Stimulated activated naive CD4-positive, alpha-beta T cell treated with Interleukin-2 at 50 U/mL for 16 hours (primary cell): ENCODE measurements at places on chromosomes 6 and 20.

- no peak for DNase-seq
Observed at GRCh38 chr6:28490205-28490890, 25.2 kb downstream of the GPX6 start.

- no peak for DNase-seq
Observed at GRCh38 chr20:3413393-3413889, 6.0 kb upstream of the DNAAF9 start.

GRCh38 chr6:149887343-149887742 lies 10.6 kb downstream of the RAET1E start:
- no peak for DNase-seq

DNA sequence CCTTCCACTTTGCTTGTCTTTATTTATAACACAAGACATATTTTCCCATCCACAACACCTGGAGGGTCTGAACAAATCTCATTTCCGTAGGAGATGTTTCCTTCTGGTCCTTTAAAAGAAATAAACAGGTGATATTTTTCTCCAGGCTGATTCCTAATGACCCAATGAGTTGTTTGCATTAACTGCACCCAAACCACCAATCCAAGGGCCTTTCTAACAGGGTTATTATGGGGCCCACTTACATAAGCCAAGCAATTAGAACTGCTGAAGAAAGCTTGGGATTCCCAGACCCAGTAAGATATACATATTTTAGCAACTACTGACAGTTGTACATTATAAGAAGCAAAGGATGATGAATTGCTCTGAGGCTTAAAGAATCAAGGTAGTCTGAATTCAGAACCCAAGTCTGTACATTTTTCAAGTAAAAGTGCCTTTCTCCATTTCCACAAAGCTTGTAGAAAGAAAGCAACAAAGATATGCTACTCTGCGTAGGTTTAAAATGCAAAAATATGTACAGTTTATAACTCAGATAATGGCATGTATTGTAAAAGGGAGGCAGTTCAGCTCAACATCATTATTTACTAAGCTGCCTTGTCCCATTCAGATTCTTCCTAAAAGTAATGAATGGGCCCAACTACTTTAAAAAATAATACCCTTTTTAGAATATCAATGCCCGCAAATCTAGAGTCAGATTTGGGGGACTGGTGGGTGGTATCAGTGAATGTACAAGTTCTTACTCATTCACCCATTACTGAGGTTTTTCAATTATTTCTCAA lies 120.0 kb downstream of the DST start:
- DNase-seq: no peak

DNA sequence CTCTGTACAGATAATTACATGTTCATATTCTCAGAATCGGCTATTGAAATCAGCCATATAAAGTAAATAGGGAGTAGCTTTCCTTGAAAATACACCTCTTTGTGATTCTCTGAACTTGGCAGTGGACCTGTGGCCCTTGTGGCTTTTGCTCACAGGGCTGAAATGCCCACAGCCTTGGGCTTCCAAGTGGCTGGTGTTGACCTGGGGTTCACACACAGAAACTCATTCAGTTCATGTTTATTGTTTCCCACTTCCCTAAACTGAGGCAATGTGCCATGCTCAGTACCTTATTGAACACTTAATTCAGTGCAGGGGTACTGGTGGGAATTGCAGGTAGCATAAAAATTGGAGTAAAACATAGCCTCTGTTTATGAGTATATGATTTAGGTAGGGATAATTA lies 19.1 kb upstream of the TULP4 start:
- DNase-seq: no peak

DNA sequence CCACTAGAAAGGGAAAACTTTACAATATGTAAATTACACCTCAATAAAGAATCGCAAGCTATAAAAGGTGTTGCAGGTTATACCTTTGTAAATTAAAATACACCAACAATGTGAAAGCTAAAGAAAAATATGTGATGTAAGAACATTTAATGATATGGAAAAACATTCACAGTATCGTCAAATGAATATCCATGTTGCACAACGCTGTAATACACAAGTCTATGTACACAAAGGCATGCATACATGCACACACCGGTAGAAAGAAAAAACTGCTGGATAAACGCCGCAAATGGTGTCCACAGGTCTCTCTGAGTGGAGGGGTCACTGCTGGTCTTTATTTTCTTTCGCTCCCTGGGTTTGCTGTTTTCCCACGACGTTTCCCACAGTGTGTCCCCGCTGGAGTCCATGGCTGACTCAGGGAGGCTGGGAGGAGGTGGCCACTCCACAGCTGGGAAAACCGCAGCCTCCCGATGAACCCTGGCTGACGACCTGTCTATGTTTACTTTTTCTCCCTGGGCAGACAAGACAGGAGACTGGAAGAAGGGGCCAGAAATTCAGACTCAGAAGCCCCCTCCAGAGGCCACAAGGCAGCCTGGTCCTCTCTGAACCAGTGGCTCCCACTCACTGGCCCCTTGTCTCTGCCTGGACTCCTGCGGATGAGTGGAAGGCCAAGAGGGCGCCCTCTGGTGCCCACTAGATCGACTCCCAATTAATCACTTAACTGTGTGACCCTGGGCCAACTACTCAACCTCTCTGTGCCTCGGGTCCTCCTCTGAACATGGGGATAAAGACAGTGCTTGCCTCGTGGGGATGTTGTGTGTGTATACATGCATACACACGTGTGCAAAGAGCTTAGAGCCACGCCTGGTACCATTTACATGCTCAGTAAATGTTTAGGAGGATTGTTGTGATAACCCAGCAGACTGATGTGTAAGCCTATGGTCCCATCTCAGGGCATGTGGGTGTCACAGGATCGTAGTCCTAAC lies 12.8 kb upstream of the BPI start:
- no peak for DNase-seq
